ENCODE measurements at places on chromosomes 16 and 17. TPM values are rescaled to one million over a fixed set of nuclear protein-coding genes. Genes with fewer than 3 reads are reported as not detected.

Gene SLC43A2
- 1.6 TPM for polyA plus RNA-seq

Gene TNP2
- not detected for polyA plus RNA-seq

Gene ABHD15
- 22.6 TPM for polyA plus RNA-seq

Gene CNTD1
- polyA plus RNA-seq = 0.15 TPM

Gene LGALS9B
- not detected for polyA plus RNA-seq

Gene TGFB1I1
- polyA plus RNA-seq = not detected

GRCh38 chr17:78236362-78237127 lies 5.1 kb downstream of the TMEM235 start:
- H3K4me1 ChIP-seq = no peaks in the 10 kb centered on the region
- H3K4me3 ChIP-seq = no peak overlapping the region

DNA sequence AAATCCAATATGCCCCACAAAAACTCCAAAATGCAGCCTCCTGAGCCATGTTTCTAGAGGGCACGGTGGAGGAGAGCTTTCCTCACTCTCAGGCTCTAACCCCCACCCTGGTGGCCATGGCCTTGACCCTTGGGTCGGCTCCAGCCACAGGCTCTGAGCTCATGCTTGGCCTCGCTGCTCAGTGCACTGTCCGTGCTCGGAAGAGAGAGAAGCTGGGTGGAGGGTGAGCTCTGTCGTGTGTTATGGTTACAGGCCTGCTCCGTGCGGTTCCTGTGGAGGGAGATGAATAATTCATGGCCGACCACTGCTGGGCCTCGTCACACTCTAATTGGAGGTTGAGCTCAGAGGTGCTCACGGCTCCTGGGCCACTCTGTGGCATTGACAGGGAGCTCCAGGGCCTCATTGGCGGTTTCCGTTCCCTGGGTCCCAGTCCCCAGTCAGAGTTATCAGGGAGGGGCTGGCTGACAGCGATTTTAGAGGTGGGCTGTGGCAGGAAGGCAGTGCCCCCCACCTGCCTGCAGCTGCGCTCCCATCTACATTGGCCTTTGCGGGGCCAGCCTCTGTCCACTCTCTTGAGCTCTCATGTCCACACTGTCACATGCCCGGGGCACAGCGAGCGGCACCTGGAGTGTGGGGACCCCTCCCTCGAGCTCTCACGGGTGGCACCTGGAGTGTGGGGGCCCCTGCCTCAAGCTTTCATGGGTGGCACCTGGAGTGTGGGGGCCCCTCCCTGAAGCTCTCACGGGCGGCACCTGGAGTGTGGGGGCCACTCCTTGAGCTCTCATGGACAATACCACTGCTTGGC lies 24.9 kb downstream of the ACSF3 start:
- H3K27me3 ChIP-seq = no peaks in the 10 kb centered on the region
- no peak for DNase-seq
- H3K36me3 ChIP-seq = peaks cover 10% of the 10 kb centered on the region
- no peak overlapping the region for H3K4me3 ChIP-seq
- no peak overlapping the region for H3K27ac ChIP-seq

GRCh38 chr17:57902117-57902799 lies 52.4 kb upstream of the MRPS23 start:
- no peaks in the 10 kb centered on the region for H3K27me3 ChIP-seq
- H3K4me1 ChIP-seq = peaks cover 8% of the 10 kb centered on the region
- H3K4me3 ChIP-seq = no peak overlapping the region
- no peaks in the 10 kb centered on the region for H3K36me3 ChIP-seq
- H3K27ac ChIP-seq = no peak overlapping the region
- DNase-seq = no peak

DNA sequence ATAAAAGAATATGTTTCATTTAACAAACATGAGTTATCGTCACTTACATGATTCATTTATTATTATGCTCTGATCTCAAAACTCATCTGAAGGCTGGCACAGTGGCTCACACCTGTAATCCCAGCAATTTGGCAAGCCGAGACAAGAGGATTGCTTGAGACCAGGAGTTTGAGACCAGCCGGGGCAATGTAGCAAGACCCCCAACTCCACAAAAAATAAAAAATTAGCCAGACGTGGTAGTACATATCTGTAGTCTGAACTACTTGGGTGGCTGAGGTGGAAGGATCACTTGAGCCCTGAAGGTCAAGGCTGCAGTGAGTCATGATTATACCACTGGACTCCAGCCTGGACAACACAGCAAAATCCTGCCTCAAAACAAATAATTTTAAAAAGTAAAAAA lies 16.0 kb downstream of the APPBP2 start:
- H3K4me3 ChIP-seq = no peak overlapping the region
- H3K27ac ChIP-seq = no peak overlapping the region
- no peaks in the 10 kb centered on the region for H3K4me1 ChIP-seq
- H3K27me3 ChIP-seq = no peaks in the 10 kb centered on the region

DNA sequence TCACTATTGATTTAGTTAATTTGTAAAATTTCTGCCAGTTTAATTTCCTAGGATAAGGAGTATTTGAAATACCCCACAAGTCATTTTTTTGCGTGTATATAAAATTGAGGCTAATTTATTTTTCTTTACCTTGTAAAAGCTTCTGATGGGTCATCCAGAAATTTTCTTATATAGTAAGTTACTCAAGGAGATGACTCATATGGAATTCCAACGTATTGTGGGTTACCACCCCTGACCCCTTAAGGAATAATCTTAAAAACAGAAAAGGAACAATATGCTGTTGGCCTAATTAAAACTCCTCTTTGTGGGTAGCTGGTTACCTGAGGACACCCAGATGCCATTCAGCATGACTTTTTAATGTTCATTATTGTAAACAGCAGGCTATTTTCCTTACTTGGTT lies 13.6 kb downstream of the HEATR6 start:
- H3K4me3 ChIP-seq = no peak overlapping the region
- no peaks in the 10 kb centered on the region for H3K27me3 ChIP-seq
- H3K4me1 ChIP-seq = no peaks in the 10 kb centered on the region

- no peaks in the 10 kb centered on the region for H3K36me3 ChIP-seq
- H3K4me1 ChIP-seq = no peaks in the 10 kb centered on the region
- H3K4me3 ChIP-seq = no peak overlapping the region
- H3K27me3 ChIP-seq = no peaks in the 10 kb centered on the region
- DNase-seq = no peak
Measured at GRCh38 chr17:58960068-58960467, 146.6 kb downstream of the TRIM37 start.

- H3K36me3 ChIP-seq = peaks cover 79% of the 10 kb centered on the region
- H3K27ac ChIP-seq = no peak overlapping the region
- no peaks in the 10 kb centered on the region for H3K4me1 ChIP-seq
- DNase-seq = no peak
Measured at GRCh38 chr17:78692460-78693010, 89.5 kb downstream of the CYTH1 start.

GRCh38 chr16:49788986-49789385 lies 66.9 kb downstream of the ZNF423 start:
- no peak for DNase-seq
- H3K4me3 ChIP-seq = no peak overlapping the region
- no peaks in the 10 kb centered on the region for H3K36me3 ChIP-seq
- H3K27me3 ChIP-seq = no peaks in the 10 kb centered on the region
- no peaks in the 10 kb centered on the region for H3K4me1 ChIP-seq
- H3K27ac ChIP-seq = no peak overlapping the region

GRCh38 chr17:45022288-45022648 lies 29.2 kb downstream of the DCAKD start:
- DNase-seq = no peak
- H3K36me3 ChIP-seq = no peaks in the 10 kb centered on the region
- no peak overlapping the region for H3K27ac ChIP-seq
- H3K4me3 ChIP-seq = no peak overlapping the region
- peaks cover 20% of the 10 kb centered on the region for H3K4me1 ChIP-seq

DNA sequence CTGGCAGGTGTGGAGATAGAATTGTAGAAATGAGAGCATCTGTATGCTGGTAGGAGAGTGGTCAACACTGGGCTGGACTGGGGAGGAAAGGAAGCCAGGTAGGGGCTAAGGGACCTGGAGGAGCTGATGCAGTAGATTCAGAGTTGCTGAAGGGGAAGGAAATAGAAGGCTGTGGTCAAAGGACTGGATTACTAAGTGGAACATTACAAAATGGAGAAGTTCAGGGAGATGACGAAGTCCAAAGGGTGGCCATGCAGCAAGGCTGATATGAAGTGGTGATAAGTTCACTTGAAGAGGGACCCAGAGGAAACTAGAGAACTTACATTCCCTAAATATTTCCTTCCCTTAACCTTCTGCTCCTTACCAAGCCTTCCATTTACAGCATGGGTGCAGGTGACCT lies 8.6 kb upstream of the CCL2 start:
- no peaks in the 10 kb centered on the region for H3K27me3 ChIP-seq
- H3K4me1 ChIP-seq = no peaks in the 10 kb centered on the region
- no peak overlapping the region for H3K27ac ChIP-seq
- DNase-seq = no peak

DNA sequence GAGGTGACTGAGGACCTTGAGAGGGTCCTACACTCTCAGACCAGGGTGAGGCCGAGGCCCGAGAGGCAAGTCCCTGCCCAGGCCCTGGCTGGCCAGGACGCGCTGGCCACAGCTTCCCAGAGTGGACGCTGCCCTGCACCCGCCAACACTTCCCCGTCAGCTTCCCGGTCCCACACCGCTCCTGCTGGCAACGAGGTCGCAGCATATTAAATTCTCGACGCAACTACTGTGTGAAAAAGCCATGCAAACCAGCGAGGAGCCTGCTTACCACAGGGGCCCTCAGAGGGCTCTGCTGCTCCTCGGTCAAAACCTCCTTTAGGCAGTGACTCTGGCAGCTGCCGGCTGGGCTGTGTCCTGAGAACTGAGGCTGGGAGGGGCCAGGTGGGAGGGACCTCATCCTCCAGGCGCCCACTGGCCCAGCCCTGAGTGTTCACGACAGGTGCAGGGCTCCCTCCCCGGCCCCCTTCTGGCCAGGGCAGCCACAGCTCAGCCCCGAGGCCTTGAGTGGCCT lies 2.1 kb upstream of the TEX19 start:
- no peak overlapping the region for H3K4me3 ChIP-seq
- H3K4me1 ChIP-seq = no peaks in the 10 kb centered on the region
- no peak for DNase-seq
- H3K36me3 ChIP-seq = no peaks in the 10 kb centered on the region
- no peak overlapping the region for H3K27ac ChIP-seq

GRCh38 chr17:74971069-74971841 lies 1.3 kb downstream of the HID1 start:
- H3K4me3 ChIP-seq = no peak overlapping the region
- H3K27me3 ChIP-seq = peaks cover 8% of the 10 kb centered on the region
- no peak for DNase-seq
- H3K36me3 ChIP-seq = no peaks in the 10 kb centered on the region

GRCh38 chr17:18191236-18191667 lies 7.6 kb downstream of the ALKBH5 start:
- peaks cover 31% of the 10 kb centered on the region for H3K36me3 ChIP-seq
- DNase-seq = no peak
- no peaks in the 10 kb centered on the region for H3K27me3 ChIP-seq

DNA sequence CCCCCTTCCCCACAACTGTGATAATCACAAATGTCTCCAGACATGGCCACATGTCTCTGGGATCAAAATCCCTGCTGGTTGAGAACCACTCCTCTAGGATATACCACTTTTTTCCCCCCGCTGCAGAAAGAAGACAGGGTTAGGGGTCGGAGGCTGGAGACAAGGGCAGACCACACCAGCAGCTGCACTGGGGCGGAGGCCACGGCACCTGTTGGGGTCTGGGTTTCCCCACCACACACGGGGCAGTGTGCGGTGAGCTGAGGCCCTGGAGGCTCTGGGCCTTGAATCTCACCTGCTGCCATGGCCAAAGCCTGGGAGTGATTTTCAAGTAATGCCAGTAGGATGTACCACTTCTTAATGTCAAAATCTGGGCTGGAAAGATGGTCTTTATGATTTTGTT lies 320.5 kb downstream of the SNX29 start:
- no peaks in the 10 kb centered on the region for H3K36me3 ChIP-seq
- H3K4me1 ChIP-seq = no peaks in the 10 kb centered on the region
- no peak overlapping the region for H3K27ac ChIP-seq
- no peak for DNase-seq
- no peak overlapping the region for H3K4me3 ChIP-seq
- no peaks in the 10 kb centered on the region for H3K27me3 ChIP-seq

- peak overlapping the region; percentile 99 for H3K4me3 ChIP-seq
- peaks cover 6% of the 10 kb centered on the region for H3K36me3 ChIP-seq
- DNase-seq = no peak
- peak overlapping the region; percentile 88 for H3K27ac ChIP-seq
Measured at GRCh38 chr16:4733747-4734062, 366 bp downstream of the ANKS3 start.

GRCh38 chr17:62111562-62112171 lies 46.6 kb upstream of the MED13 start:
- H3K27me3 ChIP-seq = no peaks in the 10 kb centered on the region
- H3K36me3 ChIP-seq = no peaks in the 10 kb centered on the region
- no peaks in the 10 kb centered on the region for H3K4me1 ChIP-seq
- no peak overlapping the region for H3K27ac ChIP-seq

GRCh38 chr17:78176548-78177025 lies 8.2 kb downstream of the SYNGR2 start:
- H3K4me1 ChIP-seq = peaks cover 37% of the 10 kb centered on the region
- no peaks in the 10 kb centered on the region for H3K27me3 ChIP-seq
- no peaks in the 10 kb centered on the region for H3K36me3 ChIP-seq
- peak; percentile 84 for DNase-seq
- no peak overlapping the region for H3K27ac ChIP-seq

- no peaks in the 10 kb centered on the region for H3K4me1 ChIP-seq
- no peaks in the 10 kb centered on the region for H3K27me3 ChIP-seq
- no peak for DNase-seq
- no peak overlapping the region for H3K4me3 ChIP-seq
- no peaks in the 10 kb centered on the region for H3K36me3 ChIP-seq
- H3K27ac ChIP-seq = no peak overlapping the region
Measured at GRCh38 chr16:77306075-77306474, 106.9 kb downstream of the SYCE1L start.

DNA sequence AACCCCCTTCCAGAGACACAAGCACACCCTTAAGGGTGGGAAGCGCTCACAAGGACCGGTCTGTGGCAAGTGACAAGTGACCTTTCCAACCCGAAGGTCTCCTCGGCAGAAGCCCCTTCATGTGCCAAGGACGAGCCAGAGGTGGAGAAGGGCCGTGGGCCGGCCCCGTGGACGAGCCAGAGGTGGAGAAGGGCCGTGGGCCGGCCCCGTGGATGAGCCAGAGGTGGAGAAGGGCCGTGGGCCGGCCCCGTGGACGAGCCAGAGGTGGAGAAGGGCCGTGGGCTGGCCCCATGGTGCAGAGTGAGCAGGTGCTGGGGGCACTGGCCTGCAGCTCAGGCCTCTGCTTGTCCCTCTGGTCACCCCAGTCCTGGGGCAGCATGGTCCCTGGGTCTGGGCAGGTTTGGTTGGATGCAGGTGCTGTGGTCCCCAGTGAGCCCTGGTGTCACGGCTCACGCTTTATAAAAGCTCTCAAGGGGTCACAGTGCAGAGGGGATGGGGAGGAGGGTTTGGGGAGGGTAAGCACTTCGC lies 45.6 kb downstream of the CBFA2T3 start:
- no peaks in the 10 kb centered on the region for H3K36me3 ChIP-seq
- no peak overlapping the region for H3K27ac ChIP-seq
- no peak overlapping the region for H3K4me3 ChIP-seq

- H3K4me3 ChIP-seq = no peak overlapping the region
- no peaks in the 10 kb centered on the region for H3K36me3 ChIP-seq
- H3K27me3 ChIP-seq = no peaks in the 10 kb centered on the region
- DNase-seq = no peak
- peaks cover 5% of the 10 kb centered on the region for H3K4me1 ChIP-seq
Measured at GRCh38 chr17:42660692-42661345, 1.7 kb downstream of the TUBG2 start.

- no peaks in the 10 kb centered on the region for H3K27me3 ChIP-seq
- H3K27ac ChIP-seq = no peak within 1 kb of the TSS
- peaks cover 16% of the 10 kb centered on the region for H3K4me1 ChIP-seq
- DNase-seq = no peak
Measured at GRCh38 chr16:2857451-2858244, at the start of gene PRSS22. Gene PRSS22 (minus strand): TSS chr16:2858170. CDS start chr16:2858104, 66 bp downstream.

- no peak for DNase-seq
- peaks cover 36% of the 10 kb centered on the region for H3K36me3 ChIP-seq
- H3K27me3 ChIP-seq = no peaks in the 10 kb centered on the region
- no peaks in the 10 kb centered on the region for H3K4me1 ChIP-seq
Measured at GRCh38 chr17:77214743-77215142, 74.0 kb downstream of the SEC14L1 start.

Data from CD8-positive, alpha-beta memory T cell (primary cell).